COLO829 (cell line): ENCODE measurements at places on chromosomes 4 and X.

DNA sequence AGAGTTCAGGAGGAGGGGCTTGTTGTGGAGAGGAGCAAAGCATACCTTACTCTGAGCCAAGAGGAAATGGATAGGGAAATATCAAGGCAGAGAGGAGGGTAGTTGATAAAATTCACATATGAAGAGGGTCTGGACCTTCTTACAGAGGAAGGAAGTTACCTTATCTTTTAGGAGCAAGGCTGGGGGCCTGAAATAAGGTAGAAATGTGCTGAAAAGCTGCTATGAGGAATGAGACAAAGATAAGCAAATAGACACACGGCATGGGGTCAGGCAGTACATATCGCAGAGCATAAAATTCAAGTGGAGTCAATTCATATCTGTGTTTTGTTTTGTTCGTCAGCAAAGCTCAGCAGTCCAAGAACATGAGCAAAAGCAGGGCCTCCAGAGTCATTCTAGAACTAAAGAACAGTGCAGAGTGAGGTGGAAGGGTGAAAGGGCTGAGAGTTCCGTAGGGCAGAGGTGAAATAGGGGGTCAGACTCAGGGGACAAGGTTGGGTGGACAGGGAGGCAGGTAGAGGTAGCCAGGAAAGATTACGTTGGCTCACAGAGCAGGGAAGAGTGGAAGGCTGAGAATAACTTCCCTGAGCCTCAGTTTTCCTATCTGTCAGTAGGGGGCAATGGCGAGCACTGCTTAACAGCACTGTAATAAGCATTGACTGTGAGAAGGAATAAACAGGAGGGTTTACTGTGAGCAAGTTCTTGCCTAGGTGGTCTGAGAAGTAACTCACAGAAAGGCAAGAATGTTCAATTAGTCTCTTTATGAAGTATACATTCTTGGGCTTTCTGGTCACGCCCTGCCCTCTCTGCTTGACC is 9.2 kb downstream of the VSIG4 start:
- peak; percentile 13 for DNase-seq

DNA sequence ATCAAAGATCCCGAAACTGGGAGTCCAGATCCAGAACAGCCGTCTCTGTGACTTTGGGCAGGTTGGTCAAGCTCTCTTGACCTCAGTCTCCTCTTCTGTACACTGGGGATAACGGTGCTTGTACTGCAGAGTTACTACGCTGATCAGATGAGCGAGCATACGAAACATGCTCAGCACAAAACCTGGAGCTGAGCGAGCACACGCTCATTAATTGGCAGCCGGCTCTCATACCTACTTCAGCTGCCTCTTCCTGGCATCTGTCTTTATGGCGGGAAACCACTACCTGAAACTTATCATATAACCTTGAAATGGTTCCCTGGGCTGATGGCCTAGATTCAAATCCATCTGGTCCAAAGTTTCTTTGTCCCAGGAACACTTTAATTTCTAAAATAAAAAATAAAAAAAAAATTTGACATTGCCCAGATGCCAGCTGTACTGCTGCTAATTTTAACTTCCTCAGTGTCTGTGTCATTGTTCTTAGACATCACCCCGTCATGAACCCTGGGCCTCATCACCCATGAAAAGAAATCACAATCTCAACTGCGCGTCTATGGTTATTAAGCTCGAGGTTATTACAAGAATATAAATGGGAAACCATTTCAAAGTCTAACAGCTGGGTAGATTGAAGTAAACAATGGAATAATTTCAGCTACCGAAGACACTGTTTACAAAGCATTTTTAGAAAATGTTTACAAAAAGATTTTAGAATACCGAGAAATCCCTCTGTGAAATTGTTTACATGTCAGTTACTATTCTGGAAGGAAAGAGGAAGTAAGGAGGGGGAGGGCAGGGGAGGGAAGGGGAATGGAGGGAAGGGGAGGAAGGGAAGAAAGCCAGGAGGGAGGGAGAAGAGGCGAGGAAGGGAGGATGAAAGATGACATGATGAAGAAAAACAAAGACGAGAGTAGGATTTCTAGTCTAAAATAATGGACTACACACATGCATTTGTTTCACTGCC is 49.0 kb downstream of the CRMP1 start:
- no peak for DNase-seq

DNA sequence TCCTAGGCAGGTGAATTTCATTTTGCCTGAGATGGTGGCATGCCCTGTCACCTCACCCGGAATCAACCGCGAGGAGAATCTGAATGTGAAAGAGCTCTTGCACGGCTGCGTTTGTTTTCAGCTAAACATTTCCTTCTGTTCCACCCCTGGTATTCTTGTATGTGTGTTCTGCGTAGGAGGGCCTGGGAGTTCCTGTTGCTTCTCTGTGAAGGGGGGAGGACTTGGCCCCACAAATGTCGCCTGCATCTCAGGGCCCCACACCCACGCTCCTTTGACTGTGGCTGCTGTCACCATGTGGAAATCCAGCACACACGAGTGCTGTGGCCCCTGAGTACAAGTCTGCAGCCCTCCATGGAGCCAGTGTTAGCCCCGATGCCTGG is 45.8 kb upstream of the CLCN4 start:
- no peak for DNase-seq

DNA sequence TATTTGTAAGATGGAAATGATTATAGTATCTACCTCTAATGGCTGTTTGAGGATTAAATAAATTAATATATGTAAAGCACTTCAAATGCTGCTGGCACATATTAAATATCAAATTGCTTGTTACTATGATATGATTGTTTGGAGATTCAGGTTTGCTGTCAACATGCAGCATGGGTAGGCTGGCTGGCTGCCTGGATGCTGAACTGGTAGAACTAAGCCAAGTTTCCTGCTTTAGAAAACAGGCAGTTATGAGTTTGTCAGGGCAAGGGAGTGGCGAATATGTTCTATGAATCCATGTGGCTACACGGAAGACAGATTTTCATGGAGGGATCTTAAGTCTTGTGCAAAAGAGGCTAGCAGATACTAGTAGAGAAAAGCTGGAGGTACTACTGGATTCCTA is 239.6 kb downstream of the GBA3 start:
- no peak for DNase-seq

- DNase-seq, result no peak
Observed at GRCh38 chr4:169668069-169668721, 47.8 kb downstream of the CLCN3 start.

DNA sequence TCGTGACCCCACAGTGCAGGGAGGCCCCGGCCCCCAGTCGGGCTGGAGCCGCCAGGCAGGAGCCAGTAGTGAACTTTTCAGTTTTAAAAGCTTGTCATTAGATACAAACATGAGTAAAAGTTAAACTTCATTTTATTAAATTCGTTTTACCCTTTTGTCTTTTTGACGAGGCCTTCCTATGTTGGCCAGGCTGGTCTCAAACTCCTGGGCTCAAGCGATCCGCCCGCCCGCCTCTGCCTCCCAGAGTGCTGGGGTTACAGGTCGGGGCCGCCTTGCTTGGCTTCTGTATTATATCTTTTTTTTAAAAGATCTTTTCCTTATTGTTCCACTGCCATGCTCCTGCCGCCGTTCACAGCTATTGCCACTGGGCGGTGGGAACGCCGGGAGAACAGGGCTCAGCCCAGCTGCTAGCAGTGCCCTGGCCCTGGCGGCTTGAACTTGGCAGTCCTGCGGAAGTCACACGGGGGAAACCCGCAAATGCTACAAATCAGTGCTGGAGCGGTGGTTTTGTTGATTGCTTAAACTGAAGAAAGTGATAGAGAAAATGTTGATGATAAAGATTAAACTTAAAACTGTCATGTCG is 968 bp upstream of the NELFA start:
- peak; percentile 58 for DNase-seq

DNA sequence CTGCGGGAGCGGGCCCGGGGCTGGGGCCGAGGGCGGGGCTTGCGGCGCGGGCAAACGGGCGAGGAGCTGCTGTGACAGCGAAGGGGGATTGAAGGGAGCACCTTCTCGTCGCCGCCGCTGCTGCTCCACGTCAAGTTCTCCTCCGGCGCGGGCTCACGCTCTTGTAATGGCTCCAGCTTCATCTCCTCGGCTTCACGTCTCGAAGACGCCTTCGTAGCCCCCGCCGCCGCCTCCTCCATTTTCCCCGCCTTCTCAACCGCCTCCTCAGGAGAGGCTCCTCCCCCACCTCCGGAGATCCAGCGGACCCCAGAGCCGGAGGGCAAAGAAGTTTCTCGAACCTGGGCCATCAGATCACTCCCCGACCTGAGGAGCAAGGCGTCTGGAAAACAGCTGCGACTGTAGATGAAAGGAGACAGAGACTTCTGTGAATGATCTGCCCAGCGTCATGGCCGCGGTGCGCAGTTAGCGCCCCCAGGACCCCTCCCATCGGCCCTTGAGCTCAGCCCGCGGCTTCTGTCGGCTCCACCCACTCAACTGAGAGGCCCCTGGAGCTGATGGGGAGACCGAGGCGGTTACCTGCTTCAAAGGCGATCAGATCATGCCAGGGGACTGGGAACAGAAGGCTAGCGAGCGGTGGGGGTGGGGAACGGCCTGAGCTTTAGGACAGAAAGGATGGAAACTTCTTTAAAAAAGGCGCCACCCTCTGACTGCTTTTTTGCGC is 895 bp downstream of the USP51 start:
- DNase-seq, result no peak

DNA sequence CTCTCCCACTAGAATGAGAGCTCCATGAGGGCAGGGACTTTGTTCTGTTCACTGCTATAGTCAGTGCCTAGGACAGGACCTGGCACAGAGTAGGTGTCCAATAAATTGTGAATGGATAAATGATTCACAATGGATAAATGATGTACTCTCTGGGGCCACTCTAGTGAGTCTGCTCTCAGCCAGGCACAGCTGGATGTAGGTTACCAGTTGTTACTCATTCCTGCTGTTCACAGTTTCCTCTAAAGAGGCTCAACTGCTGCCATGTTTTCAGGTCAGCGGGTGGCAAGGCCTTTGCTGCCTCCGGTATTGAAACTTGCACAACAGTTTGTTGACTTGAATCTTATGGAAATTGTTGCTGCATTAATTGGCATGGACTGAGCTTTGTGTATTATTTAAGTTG is 99.1 kb downstream of the NHSL2 start:
- no peak for DNase-seq

DNA sequence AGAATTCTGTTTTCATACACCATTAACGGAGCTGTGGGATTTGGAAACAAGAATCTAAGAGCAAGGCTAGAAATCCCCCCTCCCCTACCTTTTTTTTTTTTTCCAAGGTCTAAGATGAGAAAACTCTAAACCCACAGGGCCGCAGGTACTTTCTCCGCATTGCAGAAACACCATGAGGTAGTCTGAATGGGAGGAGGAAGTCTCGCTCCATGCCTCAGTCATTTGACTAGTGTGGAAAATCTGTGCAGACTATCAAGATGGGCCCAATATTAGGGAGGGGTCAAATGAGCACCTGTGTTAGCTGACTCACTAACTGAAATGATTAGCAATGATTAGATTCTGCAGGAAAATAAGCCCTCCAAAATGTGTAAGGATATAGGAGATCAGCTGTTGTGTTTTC is 40.9 kb upstream of the MAP3K15 start:
- DNase-seq, result no peak

DNA sequence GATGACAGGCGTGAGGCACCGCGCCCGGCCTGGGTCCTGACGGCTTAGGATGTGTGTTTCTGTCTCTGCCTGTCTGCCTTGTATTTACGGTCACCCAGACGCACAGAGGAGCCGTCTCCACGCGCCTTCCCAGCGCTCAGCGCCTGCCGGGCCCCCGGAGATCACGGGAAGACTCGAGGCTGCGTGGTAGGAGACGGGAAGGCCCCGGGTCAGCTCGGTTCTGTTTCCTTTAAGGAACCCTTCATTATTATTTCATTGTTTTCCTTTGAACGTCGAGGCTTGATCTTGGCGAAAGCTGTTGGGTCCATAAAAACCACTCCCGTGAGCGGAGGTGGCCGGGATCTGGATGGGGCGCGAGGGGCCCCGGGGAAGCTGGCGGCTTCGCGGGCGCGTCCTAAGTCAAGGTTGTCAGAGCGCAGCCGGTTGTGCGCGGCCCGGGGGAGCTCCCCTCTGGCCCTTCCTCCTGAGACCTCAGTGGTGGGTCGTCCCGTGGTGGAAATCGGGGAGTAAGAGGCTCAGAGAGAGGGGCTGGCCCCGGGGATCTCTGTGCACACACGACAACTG is 1.3 kb downstream of the SHOX start:
- DNase-seq, result no peak

GRCh38 chr4:768995-769394 is 56.9 kb downstream of the CPLX1 start:
- DNase-seq, result no peak

DNA sequence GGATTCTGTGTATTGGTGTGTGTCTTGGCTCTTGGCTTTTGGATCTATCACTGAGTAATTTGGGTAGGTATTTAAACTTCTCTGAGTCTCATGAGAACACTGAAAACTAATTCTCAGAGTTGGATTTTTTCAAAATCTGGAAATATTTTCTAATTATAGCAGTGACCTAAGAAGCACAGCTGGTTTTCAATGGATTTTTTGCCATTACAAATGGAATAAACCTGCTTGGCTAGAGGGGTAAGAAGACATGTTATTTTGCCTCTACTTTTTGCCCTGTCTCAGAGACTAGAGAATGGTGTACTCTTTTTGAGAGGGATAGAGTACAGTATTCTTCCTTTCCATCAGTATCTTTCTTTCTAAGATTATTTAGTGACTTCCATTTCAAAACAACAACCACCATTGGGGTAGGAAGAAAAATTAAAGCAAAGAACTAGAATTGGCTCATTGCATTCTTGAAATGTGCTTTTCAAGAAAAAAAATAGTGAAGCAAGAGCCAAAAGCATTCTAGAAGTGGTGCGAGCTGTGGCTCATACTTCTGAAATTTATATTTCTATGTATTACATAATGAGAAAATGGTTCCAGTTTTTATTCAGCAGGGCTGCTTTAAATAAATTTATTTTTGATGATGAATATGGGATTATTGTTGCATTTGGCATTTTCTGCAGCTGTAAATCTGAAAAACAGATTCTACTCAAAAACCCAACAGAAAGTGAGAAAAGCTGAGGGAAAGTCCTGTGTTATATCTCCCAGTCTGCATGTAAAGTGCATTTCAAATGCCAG is 850.2 kb upstream of the SLIT2 start:
- DNase-seq, result no peak

DNA sequence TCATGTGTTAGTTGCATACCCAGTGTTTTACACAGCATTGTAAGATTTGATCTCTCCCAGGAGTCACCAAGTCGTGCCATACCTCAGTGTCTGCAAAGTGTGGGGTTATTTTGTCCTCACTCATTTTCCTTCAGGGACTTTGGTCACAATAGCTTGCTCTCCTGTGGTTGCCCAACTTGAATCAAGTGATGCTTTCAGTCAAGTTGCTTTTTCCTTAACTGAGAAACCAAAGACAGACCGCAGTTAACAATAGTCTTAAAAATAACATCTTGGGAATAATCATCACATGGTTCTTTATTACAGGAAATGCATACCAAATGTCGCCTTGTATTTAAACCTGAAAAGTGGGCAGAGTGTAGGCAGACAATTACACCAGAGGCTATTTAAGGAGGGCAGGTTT is 44.5 kb upstream of the NDP start:
- peak; percentile 3 for DNase-seq

DNA sequence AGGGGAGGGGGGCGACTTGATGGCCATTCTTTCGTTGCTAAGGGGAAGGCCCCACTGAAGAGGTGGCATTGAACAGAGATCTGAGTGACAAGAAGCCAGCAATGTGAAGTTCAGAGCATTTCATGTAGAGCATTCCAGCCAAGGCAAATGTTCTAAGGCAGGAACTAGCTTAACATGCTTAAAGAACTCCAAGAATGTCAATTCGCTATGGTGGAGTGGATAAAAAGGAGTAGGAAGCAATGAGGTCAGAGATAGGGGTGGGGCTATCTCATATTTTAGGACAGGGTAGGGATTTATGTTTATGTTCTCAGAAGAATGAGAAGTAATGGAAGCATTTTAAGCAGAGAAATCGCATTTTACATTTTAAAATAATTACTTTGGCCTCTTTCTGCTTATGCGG is 130.9 kb downstream of the TTC29 start:
- DNase-seq, result peak; percentile 18
